ENCODE measurements at places on chromosomes 13 and 19. TPM values are rescaled to one million over a fixed set of nuclear protein-coding genes. Genes with fewer than 3 reads are reported as not detected.

SLC10A2 gene
- 0.52 TPM for polyA plus RNA-seq

DNA sequence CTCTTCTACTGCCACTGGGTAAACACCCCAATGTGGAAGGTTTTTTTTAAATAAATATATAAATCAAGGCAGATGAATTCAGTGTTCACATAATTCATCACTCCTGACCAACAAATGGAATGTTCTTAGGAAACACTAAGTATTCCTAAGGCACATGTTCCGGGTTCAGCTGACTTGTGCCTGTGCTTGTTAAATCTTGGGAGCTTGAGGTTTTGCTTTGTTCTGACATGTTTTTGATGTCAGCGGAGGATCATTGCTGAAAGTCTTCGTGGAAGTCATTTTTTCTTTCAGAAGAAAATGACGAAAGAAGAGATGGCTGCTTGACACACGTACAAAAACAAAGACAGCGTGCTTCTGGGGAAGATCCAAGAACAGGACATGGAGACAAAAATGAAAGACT is 185.8 kb downstream of the MZT1 start:
- no peaks in the 10 kb centered on the region for H3K36me3 ChIP-seq
- DNase-seq, result peak; percentile 41
- H3K4me3 ChIP-seq, result no peak overlapping the region

ZNF808 gene
- polyA plus RNA-seq, result 6.8 TPM

DNA sequence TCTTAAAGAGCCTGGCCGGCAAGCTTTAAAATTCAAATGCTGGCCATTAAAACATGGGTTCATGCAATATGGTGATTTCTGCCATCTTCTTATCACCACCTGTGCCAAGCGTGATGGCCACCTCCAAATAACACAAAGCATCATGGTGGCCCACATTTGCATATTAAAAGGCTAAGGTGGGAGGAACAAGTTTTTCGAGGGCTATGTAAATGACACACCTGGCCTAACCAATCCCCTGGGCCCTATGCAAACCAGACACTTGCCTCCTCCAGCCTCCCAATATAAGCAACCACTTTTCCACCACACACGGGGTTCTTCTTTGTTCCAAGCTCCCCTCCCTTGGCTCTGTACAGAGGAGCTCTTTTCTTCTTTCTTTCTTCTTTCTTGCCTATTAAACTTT is 14.4 kb downstream of the LILRB4 start:
- H3K36me3 ChIP-seq, result no peaks in the 10 kb centered on the region
- H3K4me3 ChIP-seq, result no peak overlapping the region
- H3K27ac ChIP-seq, result no peak overlapping the region
- no peaks in the 10 kb centered on the region for H3K4me1 ChIP-seq
- DNase-seq, result no peak

DNA sequence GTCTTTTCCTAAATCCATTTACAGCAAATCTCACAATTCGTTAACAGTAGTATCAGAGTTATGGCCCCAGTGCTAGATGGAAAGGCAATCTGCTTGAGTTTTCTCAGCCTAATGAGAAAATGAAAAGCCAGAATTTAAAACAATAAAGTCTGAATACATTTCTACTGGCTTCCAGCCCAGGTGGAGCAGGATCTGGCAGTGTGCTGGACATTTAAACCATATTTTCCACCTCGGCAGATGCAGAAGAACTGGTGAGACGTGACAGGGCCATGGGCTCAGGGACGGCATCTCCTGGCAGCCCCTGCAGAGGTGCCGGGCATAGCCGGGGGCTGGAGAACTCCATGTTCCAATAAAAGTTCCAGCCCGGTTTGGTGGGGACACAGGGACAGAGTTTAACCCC is 7.1 kb downstream of the SMIM7 start:
- no peak overlapping the region for H3K4me3 ChIP-seq
- peaks cover 58% of the 10 kb centered on the region for H3K36me3 ChIP-seq
- no peak for DNase-seq
- no peaks in the 10 kb centered on the region for H3K4me1 ChIP-seq
- no peak overlapping the region for H3K27ac ChIP-seq

ZNF565 gene
- polyA plus RNA-seq, result 2.0 TPM

DNA sequence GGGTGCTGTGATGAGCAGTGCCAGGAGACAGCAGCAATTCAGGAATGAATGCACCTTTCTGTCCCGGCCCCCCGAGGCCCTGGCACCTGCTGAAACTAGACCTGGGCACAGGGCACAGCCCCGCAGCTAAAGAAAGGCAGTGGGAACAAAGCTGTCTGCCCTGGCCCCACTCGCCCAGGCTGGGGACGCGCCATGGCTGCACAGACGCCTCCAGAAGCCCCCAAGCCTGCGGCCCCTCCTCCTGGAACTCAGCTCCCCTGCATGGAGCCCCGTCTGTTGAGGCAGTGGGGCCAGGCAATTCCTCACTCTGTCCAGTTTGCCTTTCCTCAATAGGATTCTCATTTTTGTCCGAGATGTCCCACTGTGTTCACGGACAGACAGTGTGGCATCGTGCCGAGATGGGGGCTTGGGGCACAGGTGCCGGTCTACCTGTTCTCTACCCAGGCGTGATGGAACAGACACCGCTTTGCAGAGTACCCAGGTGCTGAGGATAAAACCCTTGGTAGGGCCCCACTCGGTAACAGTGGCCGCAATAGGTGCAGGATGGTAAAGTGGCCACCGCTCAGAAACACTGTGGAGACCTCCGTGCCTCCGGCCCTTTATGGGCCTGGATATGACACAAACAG is 146.5 kb upstream of the SOX1 start:
- no peak overlapping the region for H3K27ac ChIP-seq
- no peaks in the 10 kb centered on the region for H3K4me1 ChIP-seq

TUBA3C gene
- not detected for polyA plus RNA-seq

DCAF15 gene
- polyA plus RNA-seq, result 15.1 TPM

DNA sequence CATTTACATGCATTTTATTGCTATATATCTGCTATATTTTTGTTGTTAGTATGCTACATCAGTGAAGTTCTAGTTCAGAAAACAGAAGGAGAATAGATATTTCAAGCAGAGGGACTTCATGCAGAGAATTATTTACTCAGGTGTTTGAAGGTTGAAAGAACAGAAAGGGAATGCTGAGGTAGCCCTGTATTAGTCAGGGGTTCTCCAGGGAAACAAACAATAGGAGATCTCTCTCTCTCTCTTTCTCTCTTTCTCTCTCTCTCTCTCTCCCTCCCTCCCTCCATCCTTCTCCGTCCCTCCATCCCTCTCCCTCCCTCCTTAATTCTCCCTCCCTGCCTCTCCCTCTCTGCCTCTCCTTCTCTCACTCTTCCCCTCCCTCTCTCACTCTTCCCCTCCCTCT is 114.3 kb upstream of the TDRD3 start:
- no peak overlapping the region for H3K4me3 ChIP-seq
- H3K36me3 ChIP-seq, result no peaks in the 10 kb centered on the region
- no peak for DNase-seq
- no peaks in the 10 kb centered on the region for H3K27me3 ChIP-seq

GRCh38 chr19:31118287-31118955 is 230.8 kb downstream of the TSHZ3 start:
- no peak for DNase-seq
- no peak overlapping the region for H3K4me3 ChIP-seq
- H3K4me1 ChIP-seq, result no peaks in the 10 kb centered on the region
- no peaks in the 10 kb centered on the region for H3K36me3 ChIP-seq
- H3K27ac ChIP-seq, result no peak overlapping the region

DNA sequence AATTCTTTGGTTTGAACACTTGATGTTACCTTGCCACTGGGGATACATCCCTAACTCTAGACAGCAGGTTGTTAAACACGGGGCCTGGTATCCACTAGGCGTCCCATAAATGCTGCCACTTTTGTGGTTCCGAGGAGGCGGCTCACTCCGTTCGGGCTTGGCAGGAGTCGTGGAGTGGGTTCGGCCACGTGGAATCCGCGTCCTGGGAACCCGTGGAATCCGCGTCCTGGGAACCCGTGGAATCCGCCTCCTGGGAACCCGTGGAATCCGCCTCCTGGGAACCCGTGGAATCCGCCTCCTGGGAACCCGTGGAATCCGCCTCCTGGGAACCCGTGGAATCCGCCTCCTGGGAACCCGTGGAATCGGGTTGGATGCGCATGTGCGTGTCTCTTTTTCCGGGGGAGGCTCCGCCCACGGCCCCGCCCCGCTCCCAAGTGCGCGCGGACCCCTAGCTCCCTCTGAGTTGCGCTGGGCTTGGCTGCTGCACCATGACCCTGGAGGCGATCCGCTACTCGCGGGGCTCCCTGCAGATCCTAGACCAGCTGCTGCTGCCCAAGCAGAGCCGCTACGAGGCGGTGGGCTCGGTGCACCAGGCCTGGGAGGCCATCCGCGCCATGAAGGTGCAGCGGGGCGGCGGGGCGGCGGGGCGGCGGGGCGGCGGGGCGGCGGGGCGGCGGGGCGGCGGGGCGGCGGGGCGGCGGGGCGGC is at the start of gene MRI1:
MRI1 (plus strand) TSS at position 422 of the 707 bp plus-strand sequence; CDS start at position 489, 67 bp downstream.
- peak within 1 kb of the TSS; percentile 73 for H3K4me3 ChIP-seq
- H3K36me3 ChIP-seq, result peaks cover 8% of the 10 kb centered on the region
- H3K27me3 ChIP-seq, result no peaks in the 10 kb centered on the region
- no peak for DNase-seq
- H3K27ac ChIP-seq, result peak within 1 kb of the TSS; percentile 68

DNA sequence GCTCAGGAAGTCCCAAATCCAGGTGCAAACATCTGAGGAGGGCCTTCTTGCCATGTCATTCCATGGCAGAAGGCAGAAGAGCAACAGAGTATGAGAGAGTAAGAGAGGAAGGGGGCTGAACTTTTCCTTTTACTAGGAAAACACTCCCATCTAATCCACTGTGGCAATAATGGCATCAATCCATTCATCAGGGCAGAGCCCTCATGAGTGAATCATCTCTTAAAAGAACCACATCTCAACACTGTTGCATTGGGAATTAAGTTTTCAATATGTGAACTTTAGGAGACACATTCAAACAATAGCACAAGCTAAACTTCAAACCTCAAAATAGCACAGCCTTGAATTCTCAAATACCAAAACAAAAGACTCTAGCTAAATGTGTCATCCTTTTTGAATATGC is 264.5 kb downstream of the KCTD12 start:
- no peak overlapping the region for H3K4me3 ChIP-seq
- no peak for DNase-seq
- no peak overlapping the region for H3K27ac ChIP-seq

DNA sequence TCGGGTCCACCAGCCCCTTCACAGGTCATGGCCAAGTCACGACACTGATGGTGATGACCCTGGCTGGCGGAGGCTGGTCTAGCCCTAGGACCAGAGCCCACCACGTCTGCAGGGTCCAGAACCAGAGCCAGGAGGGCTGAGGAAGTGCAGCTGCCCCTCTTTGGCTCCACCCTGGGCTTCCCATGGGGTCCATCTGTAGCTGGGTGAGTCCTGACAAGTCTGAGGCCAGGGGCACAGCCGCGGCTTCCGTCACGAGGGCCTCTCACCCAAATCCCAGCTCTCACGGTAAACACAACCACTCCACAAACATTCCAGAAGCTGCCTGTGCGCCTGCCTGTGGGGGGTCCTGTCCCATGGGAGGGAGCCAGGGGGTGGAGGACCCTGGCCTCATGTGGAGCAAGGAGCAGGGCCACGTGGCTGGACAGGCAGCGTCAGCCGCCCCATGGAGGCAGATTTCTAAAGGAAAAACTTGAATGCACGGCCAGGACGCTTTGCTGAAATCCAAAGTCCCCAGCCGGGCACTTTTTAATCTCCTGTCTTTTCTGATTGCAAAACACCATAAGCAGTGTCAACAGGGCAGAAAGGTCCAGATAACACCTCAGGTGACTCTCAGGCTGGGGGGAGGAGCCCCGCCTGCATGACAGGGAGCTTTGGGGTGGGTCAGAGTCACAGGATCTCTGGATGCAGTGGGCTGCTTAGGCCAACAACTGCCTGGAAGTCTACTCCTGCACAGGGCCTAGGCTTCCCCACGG is 29.9 kb downstream of the CEBPG start:
- no peaks in the 10 kb centered on the region for H3K27me3 ChIP-seq
- no peak overlapping the region for H3K4me3 ChIP-seq
- no peaks in the 10 kb centered on the region for H3K36me3 ChIP-seq
- no peak for DNase-seq
- no peaks in the 10 kb centered on the region for H3K4me1 ChIP-seq

S1PR5 gene
- polyA plus RNA-seq, result 10.3 TPM

- H3K4me3 ChIP-seq, result no peak overlapping the region
- H3K27me3 ChIP-seq, result no peaks in the 10 kb centered on the region
- H3K36me3 ChIP-seq, result no peaks in the 10 kb centered on the region
- no peaks in the 10 kb centered on the region for H3K4me1 ChIP-seq
- no peak for DNase-seq
- no peak overlapping the region for H3K27ac ChIP-seq
Observed at GRCh38 chr13:56900549-56901279, 240.0 kb upstream of the PRR20A start.

MBNL2 gene
- 19.3 TPM for polyA plus RNA-seq

DNA sequence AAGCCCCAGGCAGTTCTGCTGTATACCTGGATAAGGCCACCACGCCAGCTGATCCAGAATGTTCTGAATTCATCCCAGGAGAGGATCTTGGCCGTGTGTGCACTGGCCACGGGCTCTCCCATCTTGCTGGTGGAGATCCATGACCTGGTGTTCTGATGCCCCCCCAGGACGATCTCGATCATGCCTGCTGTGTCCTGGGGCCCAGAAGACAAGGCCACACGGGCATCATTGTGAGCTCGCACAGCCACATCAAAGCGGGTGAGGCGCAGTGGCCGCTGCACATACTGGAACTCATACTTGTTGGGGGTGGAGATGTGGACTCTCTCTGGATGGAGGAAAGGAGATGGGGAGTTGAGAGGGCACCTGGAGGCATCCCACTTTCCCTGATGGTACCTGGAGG is 40.1 kb downstream of the F2RL3 start:
- no peak overlapping the region for H3K27ac ChIP-seq
- no peak for DNase-seq
- H3K36me3 ChIP-seq, result no peaks in the 10 kb centered on the region
- H3K4me3 ChIP-seq, result no peak overlapping the region
- H3K4me1 ChIP-seq, result no peaks in the 10 kb centered on the region

All from keratinocyte (primary cell).